ENCODE measurements at places on chromosomes 6 and 20.

- no peak for DNase-seq
These were observed 3.7 kb downstream of the SMPDL3A start for GRCh38 chr6:122792766-122793165.

GRCh38 chr6:151721146-151721545 is 86.3 kb upstream of the ESR1 start:
- DNase-seq = no peak

- no peak for DNase-seq
These were observed 5.0 kb upstream of the FERMT1 start for GRCh38 chr20:6127825-6128224.

DNA sequence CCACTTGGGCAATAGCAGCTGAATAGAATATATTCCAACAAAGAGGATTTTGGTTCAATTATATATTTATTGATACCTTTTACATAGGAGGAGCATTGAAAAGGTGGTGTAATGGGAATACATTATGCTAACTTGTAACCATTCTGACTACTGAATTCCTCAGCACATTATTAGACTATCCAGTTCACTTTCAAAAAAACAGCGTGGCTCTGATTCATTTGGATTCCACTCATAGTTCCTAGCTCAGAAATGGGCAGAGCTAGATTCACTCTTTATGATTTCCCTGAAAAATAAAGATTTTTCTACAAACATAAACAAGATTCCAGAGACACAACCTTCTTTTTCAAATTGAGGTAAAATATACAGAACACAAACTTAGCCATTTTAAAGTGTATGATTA is 9.2 kb upstream of the TRERF1 start:
- DNase-seq = no peak

DNA sequence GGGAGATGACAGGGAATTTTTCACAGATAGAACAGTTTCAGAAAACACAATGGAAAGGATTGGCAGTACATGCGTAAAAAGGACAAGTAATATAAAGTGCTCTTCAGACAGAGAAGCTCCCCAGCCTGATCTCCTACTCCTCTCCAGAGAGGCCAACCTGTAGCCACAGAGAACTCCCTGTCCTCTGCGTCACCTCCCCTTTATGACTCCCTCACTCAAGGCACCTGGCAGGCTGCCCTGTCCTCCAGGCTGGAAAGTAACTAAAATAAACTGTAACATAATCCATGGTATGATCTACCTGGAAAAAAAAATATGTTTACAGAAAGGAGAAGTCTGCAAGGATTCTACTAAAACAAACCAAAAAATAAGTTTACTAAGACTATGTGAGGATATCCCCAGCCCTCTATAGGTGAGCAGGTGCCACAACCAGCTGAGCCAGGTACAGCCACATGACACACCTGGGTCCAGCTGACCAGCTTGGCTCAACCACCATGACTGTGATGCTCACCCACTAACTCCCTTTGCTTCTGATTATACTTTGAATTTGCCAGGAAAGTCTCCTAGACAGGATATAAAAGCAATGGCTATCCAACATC is 29.2 kb downstream of the MBOAT1 start:
- DNase-seq = no peak

DNA sequence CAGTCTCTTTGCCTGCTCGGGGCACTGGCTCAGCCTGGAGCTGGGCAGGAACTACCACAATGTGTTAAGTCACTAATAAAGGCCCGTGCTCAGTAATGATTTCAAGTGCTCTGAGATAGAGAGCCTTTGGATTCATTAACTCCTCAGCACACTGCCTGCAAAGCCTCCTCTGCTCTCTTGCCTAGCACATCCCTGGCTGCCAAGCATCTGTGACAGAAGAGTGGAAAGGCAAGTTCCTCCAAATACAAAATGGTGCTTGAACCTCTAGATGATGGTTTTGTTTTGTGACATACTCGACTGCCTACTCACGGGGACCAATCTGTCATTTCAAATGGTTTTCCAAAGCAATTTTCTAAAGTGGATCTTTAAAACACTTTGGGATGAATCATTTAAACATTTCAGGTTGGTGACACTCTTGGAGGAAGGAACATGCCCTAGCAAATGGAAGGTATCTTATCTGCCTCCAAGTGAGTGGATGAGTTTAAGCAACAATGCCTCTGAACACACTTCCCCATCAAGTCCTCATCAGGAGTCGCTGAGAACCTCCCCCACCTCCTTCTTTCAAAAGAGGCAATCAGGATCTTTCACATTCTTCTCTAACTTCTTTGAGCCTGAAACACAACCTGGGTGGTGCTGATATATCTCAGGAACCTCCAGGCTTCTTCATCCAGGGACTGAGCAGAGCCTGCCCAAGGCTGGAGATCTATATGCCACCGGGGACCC is 35.8 kb downstream of the METTL24 start:
- DNase-seq = no peak

DNA sequence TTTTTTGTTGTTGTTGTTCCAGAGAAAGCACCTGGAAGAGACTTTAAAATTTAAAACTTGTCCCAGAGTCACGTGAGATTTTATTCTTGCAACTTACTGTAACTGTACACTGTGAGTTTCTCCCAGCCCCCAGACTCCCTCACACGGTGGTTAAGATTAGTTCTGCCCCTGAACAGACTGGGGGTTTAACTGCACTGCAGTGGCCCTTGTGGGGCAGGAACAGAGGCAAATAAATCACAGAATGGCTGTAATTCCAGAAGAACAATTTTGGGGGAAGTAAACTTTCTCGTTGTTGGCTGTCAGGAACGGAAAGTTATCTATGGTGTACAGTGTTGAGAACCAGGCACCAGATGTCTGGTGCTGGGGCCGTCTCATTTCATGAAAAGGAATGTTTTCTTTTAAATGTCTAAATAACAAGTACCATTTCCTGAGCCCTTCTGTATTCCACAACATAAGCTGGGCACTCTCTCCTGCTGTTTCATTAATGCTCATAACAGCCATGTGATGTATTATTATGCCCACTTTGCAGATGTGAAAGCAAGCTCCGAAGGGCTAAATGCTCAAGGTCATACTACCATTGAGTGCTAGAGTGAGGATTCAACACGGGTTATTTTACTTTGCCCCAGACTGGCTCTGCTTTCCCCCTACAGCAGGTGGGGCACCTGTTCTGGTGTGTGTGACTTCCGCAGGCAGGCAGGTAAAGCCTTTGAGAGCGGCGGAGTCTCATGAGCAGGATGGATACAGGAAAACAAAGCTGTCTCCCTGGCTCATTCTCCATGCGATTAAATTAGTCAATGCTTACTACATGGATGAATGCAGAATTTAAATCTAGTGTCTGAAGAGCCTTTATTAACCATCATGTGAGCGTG is 30.5 kb downstream of the CNKSR3 start:
- DNase-seq = no peak

DNA sequence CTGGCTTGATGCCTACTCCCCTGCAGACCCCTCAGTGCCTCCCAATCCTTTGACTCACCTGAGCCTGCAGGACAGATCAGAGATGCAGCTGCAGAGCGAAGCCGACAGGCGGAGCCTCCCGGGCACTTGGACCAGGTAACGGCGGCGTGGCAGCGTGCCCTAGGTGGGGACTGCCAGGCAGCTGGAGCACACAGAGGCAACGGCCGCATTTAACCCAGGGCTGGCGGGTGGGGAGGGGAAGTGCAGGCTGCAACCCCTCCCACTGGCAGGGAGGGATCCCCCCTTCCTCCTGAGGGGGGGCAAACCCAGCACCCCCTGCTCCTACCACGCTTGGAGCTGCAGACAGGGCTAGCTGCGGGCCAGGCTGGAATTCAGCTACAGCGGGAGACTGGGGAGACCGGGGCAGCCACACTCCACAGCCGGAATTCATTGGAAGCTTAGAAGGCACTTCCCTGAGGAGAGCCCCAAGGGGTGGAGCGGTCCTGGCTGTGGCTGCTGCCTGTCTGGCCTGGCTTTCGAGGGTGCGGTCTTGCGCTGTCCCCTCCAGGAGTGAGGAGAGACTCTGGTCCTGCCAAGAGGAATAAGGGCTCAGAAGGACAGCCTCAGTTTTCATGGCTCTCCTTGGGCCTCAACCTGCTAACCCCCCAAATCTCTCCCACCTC is at the start of gene MATN4:
Gene MATN4, minus strand, starts transcription at position 183 of the 662 bp plus-strand sequence. CDS start 2,717 bp downstream, outside the sequence.
- no peak for DNase-seq

- peak; percentile 13 for DNase-seq
These were observed 11.8 kb downstream of the TMEM14B start for GRCh38 chr6:10759312-10759839.

DNA sequence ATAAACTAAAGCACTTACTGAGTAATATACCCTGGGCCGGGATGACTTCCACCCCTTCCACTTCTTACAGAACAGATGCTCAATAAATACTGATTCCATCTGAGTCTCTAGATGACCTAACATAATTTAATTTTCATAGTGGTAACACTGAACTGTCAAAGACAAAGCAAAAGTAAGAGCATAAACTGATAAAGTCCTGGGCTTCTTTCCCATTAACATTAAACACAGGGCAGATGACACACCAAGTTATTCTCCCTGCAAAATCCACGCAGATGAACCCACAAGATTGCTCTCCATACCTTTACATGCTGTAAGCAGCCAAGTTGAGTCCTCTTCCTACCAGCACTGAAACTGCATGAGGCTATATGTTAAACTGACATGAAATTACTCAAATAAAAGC is 27.1 kb downstream of the AGPAT4 start:
- DNase-seq = no peak

- DNase-seq = no peak
These were observed 198.6 kb upstream of the THBS2 start for GRCh38 chr6:169452117-169452868.

DNA sequence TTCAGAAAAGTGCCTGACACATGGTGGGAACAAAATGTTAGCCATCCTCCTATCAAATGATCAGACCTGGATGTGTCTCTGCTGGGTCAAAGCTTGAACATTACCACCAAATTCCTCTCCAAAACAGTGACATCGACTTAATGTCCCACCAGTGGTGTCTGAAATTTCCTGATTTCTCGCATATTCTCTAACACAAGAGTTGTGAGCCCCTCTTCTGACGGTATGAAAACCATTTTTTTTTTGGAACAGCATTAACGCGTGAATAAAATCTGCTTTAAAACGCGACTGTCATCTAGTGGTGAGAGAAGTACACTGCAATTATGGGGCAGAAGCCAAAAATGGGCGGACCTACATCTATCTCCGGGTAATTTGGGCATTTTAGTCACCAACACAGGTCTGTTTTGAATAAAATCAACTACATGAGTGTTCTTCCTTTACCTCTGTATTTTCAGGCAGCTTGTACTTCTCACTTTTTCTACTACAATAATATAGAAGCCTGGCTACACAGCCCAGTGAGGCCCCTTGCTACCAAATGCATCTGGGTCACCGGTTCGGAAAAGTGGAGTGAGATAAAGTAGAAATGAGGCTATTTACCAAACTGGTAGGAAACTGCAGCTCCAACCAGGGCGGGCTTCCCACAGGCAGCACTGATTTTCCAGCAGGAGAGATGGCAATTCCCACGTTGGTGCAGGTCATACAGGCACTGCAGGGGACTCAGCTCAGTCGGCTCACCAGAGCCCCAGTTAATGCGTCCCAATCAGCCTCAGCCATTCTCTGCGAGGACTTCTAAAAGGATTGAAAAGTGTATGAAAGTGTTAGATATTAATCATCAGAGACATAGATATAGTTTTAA is 27.4 kb downstream of the MGME1 start:
- DNase-seq = peak; percentile 64

DNA sequence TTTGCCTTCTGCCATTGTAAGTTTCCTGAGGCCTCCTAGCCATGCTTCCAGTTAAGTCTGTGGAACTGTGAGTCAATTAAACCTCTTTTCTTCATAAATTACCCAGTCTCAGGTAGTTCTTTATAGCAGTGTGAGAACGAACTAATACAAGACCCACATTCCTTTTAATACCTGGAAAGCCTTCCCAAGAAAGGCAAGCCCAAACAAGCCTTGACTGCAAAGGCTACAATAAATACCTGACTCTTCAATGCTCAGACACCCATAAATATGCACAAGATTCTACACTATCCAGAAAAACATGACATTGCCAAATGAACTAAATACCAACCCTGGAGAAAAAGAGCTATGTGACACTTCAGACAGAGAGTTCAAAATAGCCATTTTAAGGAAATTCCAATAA is 338.8 kb downstream of the HAO1 start:
- no peak for DNase-seq

DNA sequence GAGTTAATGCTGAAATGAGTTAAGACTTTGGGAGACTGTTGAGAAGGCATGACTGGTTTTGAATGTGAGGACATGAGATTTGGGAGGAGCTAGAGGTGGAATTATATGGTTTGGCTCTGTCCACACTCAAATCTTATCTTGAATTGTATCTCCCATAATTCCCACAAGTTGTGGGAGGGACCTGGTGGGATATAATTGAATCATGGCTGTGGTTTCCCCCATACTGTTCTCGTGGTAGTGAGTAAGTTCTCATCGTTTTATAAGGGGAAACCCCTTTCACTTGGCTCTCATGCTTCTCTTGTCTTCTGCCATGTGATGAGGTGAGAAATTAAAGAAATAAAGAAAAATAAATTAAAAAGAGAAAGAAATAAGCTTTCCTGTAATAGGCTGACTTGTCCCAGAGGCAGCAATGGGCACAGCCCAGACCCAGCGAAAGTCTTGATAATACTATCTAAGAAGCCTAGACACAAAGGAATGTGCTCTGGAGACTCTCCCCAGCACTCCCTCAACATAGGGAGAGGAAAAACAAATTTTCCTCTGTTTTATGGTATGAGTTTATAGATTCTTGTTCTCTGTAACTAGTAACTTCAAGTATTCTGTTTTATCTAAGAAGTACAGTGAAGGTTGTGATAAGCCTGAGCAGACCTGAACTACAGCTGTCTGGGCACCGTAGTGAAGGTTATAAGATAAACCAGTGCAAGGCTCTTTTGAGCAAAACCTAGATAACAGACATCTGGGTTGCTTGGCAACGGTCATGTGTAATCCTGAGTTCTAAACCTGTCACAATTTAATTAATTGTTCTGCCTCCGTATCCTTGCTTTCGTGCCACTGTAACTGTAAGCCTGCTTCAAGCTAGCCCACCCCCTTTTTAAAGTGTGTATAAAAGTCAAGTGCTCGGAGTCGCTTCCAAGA is 88.9 kb upstream of the ECI2 start:
- no peak for DNase-seq

GRCh38 chr6:165732696-165733488 is 69.9 kb upstream of the PDE10A start:
- DNase-seq = no peak

DNA sequence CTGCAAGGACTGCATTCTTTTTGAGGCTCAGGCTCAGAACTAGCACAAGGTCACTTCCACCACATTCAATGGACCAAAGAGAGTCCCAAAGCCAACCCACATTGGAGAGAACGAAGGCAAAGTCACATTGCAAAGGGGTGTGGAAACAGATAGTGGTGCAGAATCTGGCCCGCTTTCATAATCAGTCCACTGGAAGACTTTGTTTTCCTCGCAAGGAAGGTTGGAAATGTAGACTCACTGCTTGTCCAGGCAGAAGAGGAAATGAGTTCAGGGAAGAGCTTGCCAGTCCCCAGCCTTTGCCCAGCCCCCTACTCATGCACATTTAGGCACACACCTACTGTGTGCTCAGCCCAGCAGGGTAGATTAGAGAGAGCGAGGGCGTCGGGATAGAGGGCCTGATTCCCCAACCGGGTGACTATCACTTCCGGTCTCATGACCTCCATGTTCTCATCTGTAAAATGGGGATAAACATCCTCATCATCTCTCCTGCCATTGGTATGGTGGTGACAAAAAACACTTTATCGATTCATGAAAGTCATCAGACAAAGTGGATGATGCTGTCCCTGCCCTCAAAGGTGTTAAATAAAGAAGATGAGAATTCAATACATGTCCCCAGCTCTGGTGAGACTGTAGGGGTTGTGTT is 24.3 kb upstream of the CCN5 start:
- DNase-seq = no peak
